ENCODE measurements at places on chromosomes 12 and 14. TPM values are rescaled to one million over a fixed set of nuclear protein-coding genes. Genes with fewer than 3 reads are reported as not detected.

GALNT16 gene
- polyA plus RNA-seq: 0.45 TPM

C12orf42 gene
- polyA plus RNA-seq: not detected

NKX2-1 gene
- not detected for polyA plus RNA-seq

KRT77 gene
- polyA plus RNA-seq: not detected

HOXC5 gene
- polyA plus RNA-seq: 0.65 TPM

C1QL4 gene
- not detected for polyA plus RNA-seq

KCNA1 gene
- polyA plus RNA-seq: not detected

SPRYD4 gene
- 1.4 TPM for polyA plus RNA-seq

RIMKLB gene
- 9.5 TPM for polyA plus RNA-seq

KCNK13 gene
- not detected for polyA plus RNA-seq

PAH gene
- polyA plus RNA-seq: not detected

KIF21A gene
- 21.6 TPM for polyA plus RNA-seq

PNMA1 gene
- 17.0 TPM for polyA plus RNA-seq

KRT73 gene
- polyA plus RNA-seq: not detected

RASSF3 gene
- polyA plus RNA-seq: 23.3 TPM

CSRP2 gene
- 11.6 TPM for polyA plus RNA-seq

ZDHHC22 gene
- polyA plus RNA-seq: not detected

C3AR1 gene
- 2.7 TPM for polyA plus RNA-seq

LRRC43 gene
- 1.1 TPM for polyA plus RNA-seq

TEAD4 gene
- 8.9 TPM for polyA plus RNA-seq

GZMH gene
- 0.09 TPM for polyA plus RNA-seq

SMCO2 gene
- polyA plus RNA-seq: 0.28 TPM

CCDC175 gene
- polyA plus RNA-seq: not detected

LRP1 gene
- 55.3 TPM for polyA plus RNA-seq

NEUROD4 gene
- not detected for polyA plus RNA-seq

SRRM4 gene
- polyA plus RNA-seq: 0.21 TPM

ANO2 gene
- polyA plus RNA-seq: not detected

GPR84 gene
- not detected for polyA plus RNA-seq

RASSF8 gene
- 3.8 TPM for polyA plus RNA-seq

MAP3K9 gene
- polyA plus RNA-seq: 4.5 TPM

PLEKHH1 gene
- polyA plus RNA-seq: 21.5 TPM

ATL1 gene
- 2.4 TPM for polyA plus RNA-seq

EPYC gene
- not detected for polyA plus RNA-seq

LRFN5 gene
- 0.35 TPM for polyA plus RNA-seq

CFL2 gene
- polyA plus RNA-seq: 1.6 TPM

GAS2L3 gene
- polyA plus RNA-seq: 2.2 TPM

EXOC3L4 gene
- polyA plus RNA-seq: 26.1 TPM

AGAP2 gene
- 1.8 TPM for polyA plus RNA-seq

STYK1 gene
- polyA plus RNA-seq: 3.2 TPM

ASPG gene
- polyA plus RNA-seq: 16.7 TPM

All from small intestine (tissue), 16 donors.